ENCODE measurements at places on chromosomes 13 and 19.

GRCh38 chr13:103969520-103970050 is 903.4 kb upstream of the SLC10A2 start:
- DNase-seq, result no peak

GRCh38 chr19:3238066-3238561 is 13.7 kb downstream of the CELF5 start:
- DNase-seq, result no peak

- no peak for DNase-seq
These were observed 65.0 kb downstream of the TBC1D4 start for GRCh38 chr13:75417012-75417384.

DNA sequence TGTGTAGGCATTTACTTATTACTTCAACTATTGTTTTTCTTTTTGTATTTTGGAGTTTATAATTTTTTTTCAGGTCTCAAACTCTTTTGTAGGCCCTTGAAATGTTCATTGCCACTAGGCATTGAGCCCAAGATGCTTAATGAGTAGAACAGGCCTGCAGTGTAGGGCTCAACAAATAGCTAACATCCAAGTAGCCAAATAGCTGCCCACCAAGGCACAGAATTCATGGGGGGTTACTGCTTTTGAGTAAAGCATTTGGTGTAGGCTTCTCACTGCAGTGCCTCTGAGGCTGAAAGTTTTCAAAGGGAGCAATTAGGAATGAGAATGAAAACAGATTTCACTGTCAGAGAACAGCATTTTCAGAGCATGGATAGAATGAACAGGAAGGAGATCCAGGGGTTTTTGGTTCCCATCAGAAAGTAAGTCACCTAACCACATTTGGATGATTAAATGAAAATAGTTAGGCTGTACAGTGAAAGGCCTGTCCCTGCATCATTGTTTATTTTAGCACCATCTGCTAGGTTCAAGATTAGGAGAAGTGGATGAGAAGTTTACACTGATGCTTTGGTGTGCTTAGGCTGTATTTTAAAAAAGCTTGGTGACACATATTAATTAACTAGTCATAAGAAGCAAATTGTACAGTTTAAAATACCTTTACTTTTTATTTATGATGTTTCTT is 61.0 kb downstream of the EDNRB start:
- no peak for DNase-seq

DNA sequence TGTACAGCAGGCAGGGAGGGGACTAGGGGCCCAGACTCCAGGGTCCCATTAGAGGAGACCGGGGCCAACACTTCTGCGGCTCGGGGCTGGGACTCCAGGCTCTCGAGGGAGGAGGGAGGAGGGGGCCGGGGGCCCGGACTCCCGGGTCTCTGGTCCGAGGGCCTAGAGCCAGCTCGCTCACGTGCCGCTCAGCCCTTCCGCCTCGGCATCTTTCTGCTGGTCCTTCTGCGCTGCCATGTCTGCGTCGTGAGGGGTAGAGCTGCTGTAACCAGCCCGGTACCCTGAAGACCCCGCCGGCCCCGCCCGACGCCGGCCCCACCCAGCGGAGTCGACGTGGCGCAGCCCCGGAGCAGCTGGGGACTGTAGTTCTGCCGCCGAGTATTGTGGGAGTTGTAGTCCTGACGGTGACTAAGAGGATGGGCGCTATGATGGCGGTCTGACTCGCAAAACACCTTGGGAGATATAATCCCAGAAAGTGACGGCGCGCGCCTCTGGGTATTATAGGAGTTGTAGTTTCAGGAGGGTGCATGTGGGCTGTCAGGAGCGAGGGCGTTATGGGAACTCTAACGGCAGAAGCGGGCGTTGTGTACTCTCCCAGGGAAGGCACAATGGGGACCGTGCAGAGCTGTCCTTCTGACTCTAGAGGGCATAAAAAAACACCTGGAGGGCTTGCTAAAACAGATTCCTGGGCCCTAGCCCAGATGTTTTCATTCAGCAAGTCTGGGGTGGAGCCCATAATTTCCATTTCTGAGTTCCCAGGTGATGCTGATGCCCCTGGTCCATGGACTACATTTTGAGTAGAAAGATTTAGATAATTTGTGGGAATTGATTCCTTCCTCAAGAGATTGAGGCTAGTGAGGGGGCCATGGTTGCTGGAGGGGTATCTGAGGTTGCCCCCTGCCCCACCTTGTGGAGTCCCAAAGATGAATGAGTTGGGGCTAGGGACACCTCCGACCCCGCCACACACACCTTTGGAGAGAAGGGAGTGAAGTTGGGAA is at the start of gene RABAC1:
Gene RABAC1, minus strand, starts transcription at position 266 of the 998 bp plus-strand sequence. Its CDS starts 29 bp downstream, at position 237.
- peak; percentile 80 for DNase-seq

DNA sequence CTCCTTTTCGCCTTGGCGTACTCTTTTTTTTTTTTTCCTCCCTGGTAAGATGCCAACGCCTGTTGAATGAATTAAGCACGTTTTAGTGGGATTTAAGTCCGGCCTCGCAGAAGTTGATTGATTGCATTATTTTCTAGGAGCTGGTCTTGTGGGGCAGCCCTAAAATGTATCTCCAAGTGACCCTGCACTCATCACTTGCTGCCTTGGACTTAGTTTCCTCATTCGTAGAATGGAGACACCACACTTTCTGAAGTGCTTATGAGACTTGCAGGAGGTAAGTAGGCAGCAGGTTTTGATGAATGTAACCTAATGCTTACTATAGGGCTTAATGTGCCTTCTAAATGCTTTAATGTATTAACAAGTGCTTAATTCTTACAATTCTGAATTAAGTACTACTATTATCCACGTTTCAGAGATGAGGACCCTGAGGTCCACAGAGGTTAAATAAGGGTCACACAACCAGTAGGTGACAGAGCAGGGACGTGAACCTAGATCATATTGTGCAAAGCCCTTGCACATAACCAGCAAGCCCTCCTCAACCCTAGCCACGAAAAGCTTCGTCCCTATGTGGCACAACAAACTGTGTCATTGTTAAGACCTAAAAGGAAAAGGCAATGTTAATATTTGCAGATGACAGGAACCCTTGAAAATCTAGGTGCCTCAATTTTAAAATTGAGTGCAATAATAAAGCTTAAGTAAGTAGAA is 514 bp upstream of the ARGLU1 start:
- DNase-seq, result no peak

- no peak for DNase-seq
These were observed 872.0 kb upstream of the GPC6 start for GRCh38 chr13:92354583-92354982.

DNA sequence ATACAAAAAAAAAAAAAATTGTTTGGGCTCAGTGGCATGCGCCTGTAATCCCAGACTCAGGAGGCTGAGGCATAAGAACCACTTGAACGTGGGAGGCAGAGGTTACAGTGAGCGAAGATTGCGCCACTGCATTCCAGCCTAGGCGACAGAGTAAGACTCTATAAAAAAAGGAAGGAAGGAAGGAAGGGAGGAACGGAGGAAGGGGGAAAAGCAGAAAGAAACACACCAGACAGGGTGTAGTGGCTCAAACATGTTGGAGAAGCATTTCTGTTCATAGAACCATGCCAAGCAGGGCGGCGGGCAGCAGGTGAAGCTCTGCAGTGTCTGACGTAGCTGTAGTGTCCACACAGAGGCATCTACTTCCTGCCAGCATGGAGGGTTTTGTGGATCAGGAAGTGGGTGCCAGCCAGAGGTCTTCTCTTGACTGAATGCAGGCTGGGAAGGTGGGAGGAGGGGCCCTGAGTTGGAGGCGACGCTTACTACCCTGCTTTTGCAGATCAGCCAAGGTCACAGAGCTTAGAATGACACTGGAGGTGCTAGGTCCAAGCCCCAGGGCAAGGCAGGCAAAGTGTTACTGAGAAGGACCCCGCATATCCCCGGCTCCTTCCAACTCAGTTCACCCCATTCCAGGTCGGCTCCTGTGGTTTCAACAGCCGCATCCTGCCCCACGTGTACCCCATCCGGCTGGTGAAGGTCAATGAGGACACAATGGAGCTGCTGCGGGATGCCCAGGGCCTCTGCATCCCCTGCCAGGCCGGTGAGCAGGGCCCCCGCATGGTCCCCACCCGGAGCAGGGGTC is 11.6 kb upstream of the PGLS start:
- DNase-seq, result no peak

DNA sequence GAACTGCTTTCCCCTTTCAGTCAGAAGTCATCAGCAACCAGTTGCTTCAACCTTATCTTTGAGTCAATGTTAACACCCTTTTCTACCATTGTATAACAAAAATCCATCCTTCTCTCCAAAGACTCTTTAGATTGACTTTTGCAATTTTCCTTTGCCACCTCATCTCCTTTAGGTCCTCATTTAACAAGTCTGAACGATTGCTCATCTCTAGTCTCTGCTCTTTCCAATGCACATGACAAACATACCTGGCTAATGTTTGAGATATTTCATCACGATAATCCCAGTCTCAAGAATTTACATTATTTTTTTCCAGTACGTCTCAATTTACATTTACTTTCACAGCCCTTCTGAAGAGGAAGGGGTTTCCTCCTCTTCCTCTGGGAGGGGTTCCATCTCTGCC is 127.5 kb downstream of the KLF12 start:
- no peak for DNase-seq

DNA sequence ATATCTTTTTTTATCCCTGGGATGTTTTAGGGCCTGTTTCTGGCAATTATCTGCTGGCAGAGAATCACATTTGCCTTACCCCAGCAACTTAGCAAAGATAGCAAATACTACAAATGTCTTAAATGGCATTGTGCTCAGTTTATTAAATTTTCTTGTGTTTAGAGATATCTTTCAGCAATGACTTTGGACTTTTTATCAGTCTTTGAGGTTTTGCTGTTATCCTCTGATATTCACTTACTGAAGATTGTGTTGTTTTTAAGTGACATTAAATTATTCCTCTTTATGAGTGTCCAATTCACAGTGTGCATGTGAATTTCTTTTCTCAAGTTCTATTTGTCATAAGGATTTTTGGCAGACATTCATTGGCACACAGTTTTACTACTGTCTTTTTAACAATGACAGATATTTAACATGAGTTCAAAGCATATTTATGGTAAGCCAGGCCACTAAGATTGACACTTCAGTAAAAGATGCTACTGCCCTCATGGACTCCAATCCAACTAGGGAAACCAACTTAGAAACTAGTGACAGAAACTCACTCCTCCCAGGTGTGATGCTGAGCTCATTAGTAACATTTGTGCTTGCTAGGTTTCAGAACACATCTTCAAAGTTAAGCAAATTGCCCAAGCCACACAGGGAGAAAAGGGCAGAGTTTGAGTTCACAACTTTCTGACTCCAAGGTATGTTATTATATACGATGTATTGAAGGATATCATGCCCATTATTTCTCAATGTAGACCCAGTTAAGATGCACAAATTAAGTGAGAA is 481.9 kb downstream of the GPC6 start:
- no peak for DNase-seq

DNA sequence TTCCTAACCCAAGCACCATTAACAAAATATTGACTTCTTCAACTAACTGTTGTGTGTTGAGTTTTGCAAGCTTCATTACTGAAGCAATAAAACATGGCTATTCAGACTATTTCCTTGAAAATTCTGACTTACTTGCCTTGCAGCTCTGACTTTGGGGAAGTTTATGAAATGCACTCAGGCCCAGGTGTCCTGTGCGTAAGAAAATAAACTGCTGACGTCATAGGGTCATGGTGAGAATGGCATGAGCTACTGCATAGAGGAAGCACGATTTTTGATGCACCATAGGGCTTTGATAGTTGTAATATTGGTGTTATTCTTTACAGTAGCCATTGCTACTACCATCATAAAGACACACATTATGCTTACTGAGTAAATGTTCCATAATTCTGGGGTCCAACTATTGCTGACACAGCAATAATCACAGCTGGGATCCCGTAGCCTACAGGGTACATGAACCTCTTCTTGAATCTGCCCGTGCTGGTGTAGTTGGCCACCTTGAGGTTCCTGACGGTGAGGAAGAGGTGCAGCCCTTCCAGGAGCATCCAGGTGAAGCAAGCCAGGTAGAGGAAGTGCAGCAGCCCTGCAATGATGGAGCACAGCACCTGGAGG is 57.9 kb downstream of the MBD3L2B start:
- no peak for DNase-seq

DNA sequence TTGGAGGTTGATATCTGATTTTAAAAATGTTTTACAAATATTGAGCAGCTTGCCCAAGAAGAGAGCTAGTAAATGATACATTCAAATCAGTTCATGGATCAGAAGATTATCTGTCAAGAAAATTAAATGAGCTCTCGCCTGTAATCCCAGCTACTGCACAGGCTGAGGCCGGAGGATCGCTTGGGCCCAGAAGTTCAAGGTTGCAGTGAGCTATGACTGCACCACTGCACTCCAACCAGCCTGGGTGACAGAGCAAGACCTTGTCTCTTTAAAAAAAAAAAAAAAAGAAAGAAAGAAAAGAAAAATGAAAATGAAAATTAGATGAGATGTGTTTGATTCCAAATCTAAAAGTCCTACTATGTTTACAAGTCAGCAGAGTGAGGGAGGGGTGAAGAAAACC is 2.4 kb downstream of the SPART start:
- DNase-seq, result no peak

DNA sequence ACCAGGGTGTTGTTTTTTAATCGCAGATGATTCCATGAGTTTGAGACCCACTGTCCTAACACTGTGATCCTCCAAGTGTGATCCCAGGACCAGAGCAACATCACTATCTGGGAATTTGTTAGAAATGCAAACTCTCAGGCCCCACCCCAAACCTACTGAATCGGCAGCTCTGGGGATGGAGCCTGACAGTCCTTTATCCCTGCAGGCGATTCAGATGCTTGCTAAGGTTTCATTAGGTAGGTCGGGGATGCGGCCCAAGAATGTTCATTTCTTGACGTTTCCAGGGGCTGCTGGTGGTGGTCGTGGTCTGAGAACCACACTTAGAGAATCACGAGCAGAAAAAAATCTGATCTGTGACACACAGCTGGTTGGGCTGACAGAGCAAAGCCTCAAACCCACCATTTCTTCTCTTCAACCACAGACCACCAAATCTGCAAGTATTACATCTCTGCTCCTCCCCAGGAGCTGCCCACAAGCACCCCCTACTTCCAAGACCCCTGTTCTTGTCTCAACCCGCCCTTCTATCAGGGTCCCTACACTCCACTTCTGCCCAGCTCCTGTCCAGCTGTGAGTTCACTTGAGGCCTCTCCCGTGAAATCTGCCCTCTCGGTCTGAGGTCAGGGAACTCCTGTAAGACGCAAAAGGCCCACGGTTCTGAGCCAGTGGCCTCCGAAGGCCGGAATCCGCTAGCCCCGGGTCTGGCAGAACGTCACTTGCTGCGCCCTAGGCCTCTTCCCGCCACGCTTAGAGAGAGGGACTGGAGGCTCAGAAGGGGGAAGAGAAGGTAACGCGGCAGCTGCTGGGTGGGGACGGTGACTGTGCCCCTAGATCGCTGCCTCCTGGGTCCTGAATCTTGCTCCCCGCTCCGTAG is 1.1 kb upstream of the FARP1 start:
- DNase-seq, result no peak

- no peak for DNase-seq
These were observed 260.9 kb downstream of the MTUS2 start for GRCh38 chr13:29081036-29081435.

GRCh38 chr19:441213-441836 is 19.5 kb downstream of the SHC2 start:
- DNase-seq, result no peak

DNA sequence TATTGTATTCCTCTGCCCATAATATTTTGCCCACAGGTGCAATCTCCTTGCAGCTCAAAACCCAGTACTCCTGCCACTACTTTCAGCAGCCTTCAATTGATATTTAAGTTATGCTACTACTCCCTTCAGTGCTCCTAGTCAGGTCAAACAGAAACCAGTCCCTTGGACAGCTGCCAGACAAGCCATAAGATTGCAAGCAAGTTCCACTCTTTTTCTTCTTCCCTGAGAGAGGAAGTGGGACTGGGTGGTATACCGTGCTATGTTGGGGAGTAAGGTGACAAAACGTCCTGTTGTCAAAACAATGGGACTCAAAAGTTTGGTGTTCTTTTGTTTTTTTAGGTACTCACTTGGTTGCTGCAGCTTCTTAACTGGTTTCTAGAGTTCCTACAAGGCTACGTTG is 63.1 kb upstream of the FRY start:
- no peak for DNase-seq

Data from NCI-H1436 treated with DMSO at 0.1 percent for 48 hours (cell line).